ENCODE measurements at places on chromosomes 7 and 10. TPM values are rescaled to one million over a fixed set of nuclear protein-coding genes. Genes with fewer than 3 reads are reported as not detected.
A peak's percentile ranks its signal among the peaks of the same experiment; 100 is the strongest.

GRCh38 chr10:59281861-59282260, 80.5 kb downstream of the FAM13C start:
- no peak for DNase-seq
- H3K4me3 ChIP-seq = peak overlapping the region; percentile 8
- peak overlapping the region; percentile 78 for H3K27ac ChIP-seq
- no peaks in the 10 kb centered on the region for H3K27me3 ChIP-seq
- H3K36me3 ChIP-seq = no peaks in the 10 kb centered on the region

GRCh38 chr7:116211913-116212596, 1.7 kb downstream of the TES start:
- peak overlapping the region; percentile 66 for H3K4me3 ChIP-seq
- H3K4me1 ChIP-seq = peaks cover 19% of the 10 kb centered on the region
- no peak for DNase-seq
- no peaks in the 10 kb centered on the region for H3K36me3 ChIP-seq
- peak overlapping the region; percentile 78 for H3K27ac ChIP-seq
- peaks cover 11% of the 10 kb centered on the region for H3K27me3 ChIP-seq

- H3K4me3 ChIP-seq = no peak overlapping the region
- H3K36me3 ChIP-seq = no peaks in the 10 kb centered on the region
- no peaks in the 10 kb centered on the region for H3K4me1 ChIP-seq
- H3K27ac ChIP-seq = no peak overlapping the region
- H3K27me3 ChIP-seq = no peaks in the 10 kb centered on the region
- no peak for DNase-seq
These were observed 45.0 kb upstream of the DPYSL4 start for GRCh38 chr10:132141526-132142395.

GRCh38 chr7:69736126-69736810, 138.0 kb downstream of the AUTS2 start:
- no peak overlapping the region for H3K27ac ChIP-seq
- no peak overlapping the region for H3K4me3 ChIP-seq
- no peaks in the 10 kb centered on the region for H3K36me3 ChIP-seq
- H3K27me3 ChIP-seq = no peaks in the 10 kb centered on the region
- H3K4me1 ChIP-seq = peaks cover 16% of the 10 kb centered on the region

DNA sequence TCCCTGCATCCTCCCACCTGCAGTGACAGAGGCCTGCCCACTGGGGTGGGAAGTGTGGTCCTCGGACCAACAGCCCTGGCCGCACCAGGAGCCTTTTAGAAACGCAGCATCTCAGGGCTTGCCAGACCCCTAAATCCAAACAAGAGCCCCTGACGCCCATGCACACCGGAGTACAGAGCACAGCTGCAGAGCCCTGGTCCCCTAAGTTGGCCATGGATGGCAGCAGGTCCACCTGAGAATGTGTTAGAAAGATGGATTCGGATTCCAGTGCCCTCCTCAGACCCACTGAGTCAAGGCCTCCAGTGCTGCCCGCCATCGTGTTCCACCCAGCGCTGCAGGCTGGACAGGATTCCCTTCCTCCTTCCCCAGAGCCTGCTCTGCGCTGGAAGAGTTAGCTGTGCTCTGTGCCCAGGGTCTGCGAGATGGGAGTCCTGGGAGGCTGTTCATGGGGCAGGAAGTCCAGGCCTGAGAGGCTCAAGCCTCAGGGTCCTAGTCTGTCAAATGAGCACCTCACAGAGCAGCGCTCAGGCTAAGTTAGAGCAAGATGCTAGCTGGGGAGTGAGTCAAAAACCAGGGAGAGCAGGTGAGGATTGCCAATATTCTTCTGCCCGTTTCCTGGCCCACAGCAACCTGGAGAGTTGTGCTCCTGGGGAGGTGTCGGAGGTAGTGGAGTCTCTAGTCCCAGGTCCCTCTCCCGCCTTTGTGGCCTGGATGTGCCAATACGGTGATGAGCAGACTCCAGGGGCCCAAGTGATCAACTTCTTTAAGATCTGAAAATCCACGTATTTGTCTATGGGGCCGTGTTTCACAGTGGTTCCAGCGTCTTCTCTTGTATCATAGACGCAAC, 95.9 kb upstream of the GPR26 start:
- no peak for DNase-seq
- no peaks in the 10 kb centered on the region for H3K36me3 ChIP-seq
- peaks cover 19% of the 10 kb centered on the region for H3K27me3 ChIP-seq
- no peak overlapping the region for H3K4me3 ChIP-seq

DNA sequence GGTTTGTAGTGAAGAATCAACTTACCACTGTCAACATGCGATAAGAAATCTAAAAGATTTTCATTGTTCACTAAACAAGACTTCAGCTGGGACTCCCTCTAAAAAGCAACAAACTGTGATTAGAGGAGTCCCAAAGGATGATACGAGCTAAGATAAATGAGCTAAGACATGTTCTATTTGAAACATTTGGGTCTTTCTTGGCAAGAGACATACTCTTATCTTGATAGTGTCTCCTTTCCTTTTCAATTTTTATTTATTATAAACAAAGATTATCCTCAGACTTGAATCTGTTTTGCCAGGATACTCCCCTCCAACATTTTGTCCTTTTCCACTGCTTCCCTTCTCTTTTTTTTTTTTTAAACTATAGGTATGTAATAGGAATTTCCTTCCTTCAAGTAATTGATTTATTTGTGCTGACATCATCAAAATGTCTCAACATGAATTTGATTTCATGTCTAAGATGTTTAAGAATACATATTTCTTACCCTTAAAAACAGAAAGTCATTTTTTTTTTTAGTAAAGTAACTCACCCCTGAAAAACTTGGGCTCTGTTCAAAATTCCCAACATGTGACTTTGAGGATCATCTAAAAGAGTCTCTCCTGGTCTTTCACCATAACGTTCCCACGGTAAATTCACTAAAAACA, 158.4 kb upstream of the NRP1 start:
- H3K4me3 ChIP-seq = no peak overlapping the region
- no peaks in the 10 kb centered on the region for H3K27me3 ChIP-seq
- no peaks in the 10 kb centered on the region for H3K36me3 ChIP-seq
- no peak for DNase-seq

The FXYD4 gene
- total RNA-seq = not detected

The ZP3 gene
- total RNA-seq = not detected

The PRKG1 gene
- total RNA-seq = 11.9 TPM

The IGFBP3 gene
- 203 TPM for total RNA-seq

The AVL9 gene
- total RNA-seq = 26.5 TPM
